GM23248 (cell line): ENCODE measurements at places on chromosomes 4 and X. TPM values are rescaled to one million over a fixed set of nuclear protein-coding genes. Genes with fewer than 3 reads are reported as not detected.

DNA sequence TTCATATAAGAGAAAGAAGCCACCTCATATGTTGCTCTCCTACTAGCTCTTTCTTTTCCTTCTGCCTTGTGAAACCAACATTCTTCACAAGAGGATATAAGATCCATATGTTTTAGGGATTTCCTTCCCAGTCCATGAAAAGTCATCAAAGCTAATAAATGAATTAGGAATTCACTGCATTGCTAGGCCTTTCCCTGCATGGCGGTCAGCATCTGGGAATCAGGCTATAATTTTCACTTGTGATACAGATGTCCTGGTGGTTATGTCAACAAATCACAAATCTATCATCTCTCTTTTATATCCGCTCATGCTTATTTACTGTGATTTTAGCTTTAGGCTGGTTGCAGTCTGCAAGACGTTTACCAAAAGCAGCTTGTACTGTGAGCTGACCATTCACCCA is 510.0 kb downstream of the NLGN4X start:
- no peaks in the 10 kb centered on the region for H3K4me1 ChIP-seq
- no peak overlapping the region for H3K27ac ChIP-seq
- H3K27me3 ChIP-seq = no peaks in the 10 kb centered on the region
- no peak for DNase-seq

Gene KCTD8
- not detected in 2 replicates for total RNA-seq

GRCh38 chrX:110022599-110023448 is 19.9 kb downstream of the TMEM164 start:
- H3K36me3 ChIP-seq = no peaks in the 10 kb centered on the region
- no peak overlapping the region for H3K4me3 ChIP-seq
- peaks cover 18% of the 10 kb centered on the region for H3K4me1 ChIP-seq
- no peak overlapping the region for H3K27ac ChIP-seq
- no peaks in the 10 kb centered on the region for H3K27me3 ChIP-seq

- H3K27ac ChIP-seq = peak overlapping the region; percentile 44
- no peaks in the 10 kb centered on the region for H3K27me3 ChIP-seq
- no peaks in the 10 kb centered on the region for H3K36me3 ChIP-seq
- H3K4me3 ChIP-seq = no peak overlapping the region
- H3K4me1 ChIP-seq = peaks cover 24% of the 10 kb centered on the region
Observed at GRCh38 chr4:26197018-26197779, 123.6 kb upstream of the RBPJ start.

DNA sequence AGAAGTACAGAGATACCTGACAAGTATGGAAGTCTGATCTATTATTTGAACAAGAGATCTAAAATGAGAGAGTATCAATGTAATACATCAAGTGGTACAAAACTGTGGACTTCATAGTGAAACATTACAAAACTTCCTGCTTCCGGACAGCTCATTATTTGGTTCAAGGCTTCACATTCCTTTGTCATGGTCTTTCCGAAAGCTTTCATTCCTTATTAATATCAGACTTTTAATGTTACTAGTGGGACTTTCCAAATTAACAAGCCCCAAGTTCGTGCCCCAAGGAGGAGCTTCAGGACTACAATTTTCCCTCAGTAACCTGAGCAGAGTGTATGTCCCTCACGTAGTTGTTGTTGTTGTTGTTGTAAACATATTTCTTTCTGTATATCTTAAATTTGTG is 1.2 kb downstream of the CHIC2 start:
- peaks cover 65% of the 10 kb centered on the region for H3K4me1 ChIP-seq
- peak overlapping the region; percentile 98 for H3K27ac ChIP-seq
- H3K27me3 ChIP-seq = no peaks in the 10 kb centered on the region
- DNase-seq = peak; percentile 81

Gene CNGA1
- not detected in 2 replicates for total RNA-seq
